Hair follicle dermal papilla cell (primary cell): ENCODE measurements at places on chromosomes 2 and 18. TPM values are rescaled to one million over a fixed set of nuclear protein-coding genes. Genes with fewer than 3 reads are reported as not detected.

The TMEM200C gene
- 0.16 TPM in 1 of 2 replicates, not detected in the other for total RNA-seq

The HOXD13 gene
- not detected in 2 replicates for total RNA-seq

The ITPRIPL1 gene
- 6.6 and 10.7 TPM in 2 replicates for total RNA-seq

The COQ10B gene
- 57.4 and 60.1 TPM in 2 replicates for total RNA-seq

The SLC11A1 gene
- under 0.01 and 0.16 TPM in 2 replicates for total RNA-seq

The UCN gene
- 0.81 and 0.85 TPM in 2 replicates for total RNA-seq

The KHK gene
- 0.32 and 0.36 TPM in 2 replicates for total RNA-seq

The ALKAL2 gene
- total RNA-seq, result not detected in 2 replicates

The GCA gene
- total RNA-seq, result 5.7 and 8.0 TPM in 2 replicates

The ODC1 gene
- 37.6 and 39.3 TPM in 2 replicates for total RNA-seq

The SERPINB3 gene
- total RNA-seq, result not detected in 2 replicates

The RNF152 gene
- total RNA-seq, result 15.4 and 21.4 TPM in 2 replicates

The CLHC1 gene
- 6.8 and 9.6 TPM in 2 replicates for total RNA-seq

The CD302 gene
- total RNA-seq, result 25.0 and 27.4 TPM in 2 replicates

The LYPD1 gene
- total RNA-seq, result under 0.01 and 0.12 TPM in 2 replicates

The OTOS gene
- total RNA-seq, result not detected in 2 replicates

The AFF3 gene
- total RNA-seq, result 4.0 and 11.2 TPM in 2 replicates

The CMPK2 gene
- 3.0 and 6.0 TPM in 2 replicates for total RNA-seq

The EIF2AK2 gene
- total RNA-seq, result 51.2 and 54.7 TPM in 2 replicates

The CARF gene
- 11.1 and 13.5 TPM in 2 replicates for total RNA-seq

The ANKMY1 gene
- 10.6 and 11.2 TPM in 2 replicates for total RNA-seq
